ENCODE measurements at places on chromosomes 2 and 18. TPM values are rescaled to one million over a fixed set of nuclear protein-coding genes. Genes with fewer than 3 reads are reported as not detected.

GRCh38 chr2:203438528-203438927 lies 96.6 kb downstream of the RAPH1 start:
- DNase-seq = no peak

Gene OSBPL6
- 7.3 TPM for total RNA-seq

GRCh38 chr2:173400760-173401159 lies 46.1 kb downstream of the CDCA7 start:
- DNase-seq = no peak

Gene EGR4
- total RNA-seq = not detected

DNA sequence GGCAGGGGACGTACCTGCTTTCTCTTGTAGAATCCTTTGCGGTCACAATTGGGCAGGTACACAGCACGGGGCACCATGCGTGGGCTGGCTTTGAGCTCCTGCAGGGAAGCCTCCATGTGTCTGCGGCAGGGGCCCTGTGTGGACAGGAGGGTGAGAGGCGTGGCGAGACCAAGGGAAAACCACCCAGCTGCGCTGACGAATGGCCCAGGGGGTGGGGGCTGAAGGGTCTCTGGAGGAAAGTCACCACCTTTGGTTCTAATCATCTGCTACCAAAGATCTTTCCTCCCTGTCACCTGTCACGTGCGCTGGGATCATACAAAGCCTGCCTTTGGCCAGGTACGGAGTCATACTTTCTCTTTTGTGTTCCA lies 17.3 kb downstream of the IGFBP5 start:
- no peak for DNase-seq

GRCh38 chr2:46763861-46764260 lies 151.7 kb downstream of the MCFD2 start:
- no peak for DNase-seq

GRCh38 chr2:212451786-212452231 lies 86.8 kb downstream of the ERBB4 start:
- DNase-seq = no peak

DNA sequence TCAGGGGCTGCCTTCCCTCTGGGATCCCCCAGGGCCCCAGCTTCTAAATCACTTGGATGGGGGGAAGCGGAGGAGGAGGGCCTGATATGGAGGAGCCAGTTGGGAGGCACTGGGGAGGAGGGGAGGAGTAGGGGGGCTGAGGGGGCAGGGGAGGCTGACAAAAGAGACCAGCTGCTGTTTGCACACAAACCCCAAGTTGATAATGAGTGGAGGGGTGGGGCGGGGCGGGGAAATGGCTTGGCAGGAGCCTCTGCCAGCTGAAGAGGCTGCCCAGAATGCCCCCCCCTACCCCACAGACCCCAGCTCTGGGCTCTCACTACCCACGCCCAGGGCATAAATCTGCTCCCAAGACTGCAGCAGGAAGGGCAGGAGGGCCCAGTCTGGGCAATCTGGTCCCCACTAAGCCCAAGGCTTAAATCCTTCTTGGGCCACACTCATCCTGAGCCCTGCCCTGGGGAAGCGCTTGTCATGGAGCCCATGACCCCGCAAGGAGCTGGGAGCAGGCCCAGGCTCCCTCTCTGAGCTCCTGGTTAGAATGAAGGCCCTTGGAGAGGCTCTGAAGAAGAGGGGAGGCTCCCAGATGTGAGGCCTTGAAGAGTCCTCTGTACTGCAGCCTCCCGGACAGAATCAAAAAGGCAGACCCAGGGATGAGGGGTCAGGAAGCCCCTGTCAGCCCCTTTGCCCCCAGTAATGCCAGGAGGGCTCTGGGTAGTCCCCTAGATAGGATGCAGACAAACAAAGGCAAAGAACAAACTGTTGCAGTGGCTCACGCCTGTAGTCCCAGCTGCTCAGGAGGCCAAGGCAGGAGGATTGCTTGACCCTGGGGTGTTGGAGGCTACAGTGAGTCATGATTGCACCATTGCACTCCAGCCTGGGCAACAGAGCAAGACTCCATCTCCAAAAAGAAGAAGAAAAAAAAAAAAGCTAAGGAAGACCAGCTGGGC lies 24.8 kb upstream of the PTMA start:
- DNase-seq = no peak

- no peak for DNase-seq
Observed at GRCh38 chr18:7545734-7546133, 21.4 kb upstream of the PTPRM start.

- peak; percentile 29 for DNase-seq
Observed at GRCh38 chr2:220224691-220225543, 597.5 kb downstream of the SLC4A3 start.

Gene DSC3
- total RNA-seq = 2.6 TPM

Gene FEZ2
- total RNA-seq = 120 TPM

Gene CDH20
- 17.2 TPM for total RNA-seq

- DNase-seq = no peak
Observed at GRCh38 chr2:128641421-128642080, 322.9 kb upstream of the HS6ST1 start.

GRCh38 chr2:26072925-26073768 lies 39.3 kb downstream of the RAB10 start:
- peak; percentile 61 for DNase-seq

DNA sequence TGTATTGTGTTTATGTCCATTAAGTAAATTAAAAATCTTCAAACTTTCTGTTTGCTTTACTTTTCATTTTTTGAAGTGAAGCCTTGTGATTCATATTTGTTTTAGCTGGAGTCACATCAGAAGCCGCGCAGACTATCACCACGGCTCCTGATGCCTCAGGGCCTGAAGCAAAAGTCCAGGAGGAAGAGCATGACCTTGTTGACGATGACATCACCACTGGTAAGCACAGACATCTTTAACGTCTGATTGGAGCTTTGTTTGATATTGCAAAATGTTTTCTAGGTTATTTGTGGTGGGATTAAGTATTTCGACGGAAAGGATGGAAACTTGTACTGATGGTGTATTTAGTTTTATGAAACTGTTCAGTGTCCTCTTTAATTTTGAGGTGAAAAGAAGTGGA lies 164.8 kb downstream of the WDR7 start:
- DNase-seq = no peak

- no peak for DNase-seq
Observed at GRCh38 chr2:230678451-230678850, 34.2 kb upstream of the CAB39 start.

DNA sequence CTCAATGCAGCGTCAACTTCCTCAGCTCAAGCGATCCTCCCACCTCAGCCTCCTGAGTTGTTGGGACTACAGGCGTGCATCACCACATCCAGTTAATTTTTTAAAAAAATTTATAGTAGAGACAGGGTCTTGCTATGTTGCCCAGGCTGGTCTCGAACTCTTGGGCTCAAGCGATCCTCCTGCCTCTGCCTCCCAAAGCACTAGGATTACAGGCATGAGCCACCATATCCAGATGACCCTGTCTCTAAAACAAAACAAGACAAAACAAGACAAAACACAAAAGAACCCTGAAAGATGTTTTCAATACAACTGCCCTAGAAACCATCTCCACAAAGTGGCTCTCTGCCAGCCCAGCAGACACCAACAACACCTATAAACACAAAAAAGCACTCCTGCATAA lies 31.4 kb downstream of the ANKRD29 start:
- no peak for DNase-seq

DNA sequence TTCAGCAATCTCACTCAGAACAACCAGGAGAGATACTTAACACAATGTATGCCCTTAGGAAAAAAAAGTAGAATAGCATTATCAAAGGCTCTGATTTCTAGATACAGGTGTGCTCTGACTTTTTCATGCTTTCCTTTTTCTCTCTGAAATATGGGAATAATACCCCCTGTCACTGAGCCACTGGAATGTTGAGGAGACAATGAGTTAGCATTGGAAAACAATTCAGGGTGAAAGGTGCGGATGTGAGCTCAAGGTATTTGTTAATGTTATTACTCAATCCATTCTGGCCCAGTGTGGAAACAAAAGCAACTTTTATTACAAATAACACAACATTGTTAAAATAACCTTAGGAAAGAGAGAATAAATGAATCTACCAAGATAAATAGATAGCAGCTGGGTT lies 228.0 kb downstream of the IKZF2 start:
- DNase-seq = no peak

- DNase-seq = no peak
Observed at GRCh38 chr2:107584577-107584976, 242.1 kb upstream of the RGPD4 start.

- DNase-seq = no peak
Observed at GRCh38 chr2:161166538-161167409, 6.5 kb downstream of the TANK start.

- DNase-seq = no peak
Observed at GRCh38 chr18:47936952-47937351, 6.5 kb upstream of the SMAD2 start.

Gene FAM110C
- 6.2 TPM for total RNA-seq

DNA sequence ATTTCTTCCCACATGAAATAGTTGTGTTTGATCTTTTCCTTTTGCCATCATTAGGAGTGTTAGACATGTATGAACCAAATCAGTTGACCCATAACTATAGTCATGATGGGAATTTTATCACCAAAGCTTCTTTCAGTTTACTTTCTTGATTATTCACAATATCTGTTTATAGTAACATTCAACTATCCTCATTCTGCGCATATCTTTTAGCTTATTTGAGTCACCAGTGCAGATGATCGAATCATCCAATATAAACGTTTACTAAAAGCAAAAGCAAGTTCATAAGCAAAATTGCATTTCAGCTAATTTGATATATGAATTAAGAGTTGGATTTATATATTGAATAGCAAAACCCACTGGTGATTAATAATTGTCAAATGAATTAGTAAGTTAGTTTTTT lies 216.4 kb downstream of the XIRP2 start:
- no peak for DNase-seq
